Eye (tissue), 1 donor: ENCODE measurements at places on chromosomes 5 and 9.
A peak's percentile ranks its signal among the peaks of the same experiment; 100 is the strongest.

GRCh38 chr5:32044939-32045338 is 129.2 kb downstream of the GOLPH3 start:
- DNase-seq = peak; percentile 71

DNA sequence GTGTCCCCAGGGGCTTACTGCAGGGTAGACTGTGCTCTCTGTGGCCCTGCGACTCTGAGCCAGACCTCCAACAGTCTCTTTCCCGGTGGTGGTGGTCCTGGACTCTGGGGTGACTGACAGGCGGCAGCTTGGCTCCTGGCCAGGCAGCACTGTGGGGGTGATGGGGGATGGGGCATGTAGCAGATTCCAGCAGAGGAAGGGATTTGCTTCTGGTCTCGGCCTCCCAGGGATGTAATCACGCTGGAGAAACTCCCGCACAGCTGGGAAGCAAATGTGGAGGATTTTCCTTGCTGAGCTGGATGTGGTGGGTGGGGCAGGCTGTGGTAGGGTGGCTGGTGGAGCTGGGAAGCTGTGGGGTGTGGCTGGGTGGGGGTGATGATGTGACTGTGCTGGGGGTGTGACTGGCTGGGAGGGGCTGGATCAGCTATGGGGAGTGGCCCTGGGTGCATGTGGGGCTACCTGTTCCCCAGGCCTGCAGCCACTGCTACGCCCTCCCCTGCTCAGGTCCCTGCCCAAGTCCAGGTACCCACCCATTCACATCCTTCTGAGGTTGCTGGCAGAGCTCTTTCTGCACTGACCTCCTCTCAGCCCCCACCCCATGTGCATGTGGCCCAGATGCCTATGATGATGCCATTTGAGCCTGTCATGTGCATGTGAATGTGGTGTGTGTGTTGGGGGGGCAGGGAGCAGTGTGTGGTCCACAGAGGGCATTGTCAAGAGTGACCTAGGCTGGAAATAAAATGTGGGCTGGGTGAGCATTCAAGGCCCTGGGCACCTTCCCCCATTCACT is 3.8 kb downstream of the NDST1 start:
- peak; percentile 88 for DNase-seq

DNA sequence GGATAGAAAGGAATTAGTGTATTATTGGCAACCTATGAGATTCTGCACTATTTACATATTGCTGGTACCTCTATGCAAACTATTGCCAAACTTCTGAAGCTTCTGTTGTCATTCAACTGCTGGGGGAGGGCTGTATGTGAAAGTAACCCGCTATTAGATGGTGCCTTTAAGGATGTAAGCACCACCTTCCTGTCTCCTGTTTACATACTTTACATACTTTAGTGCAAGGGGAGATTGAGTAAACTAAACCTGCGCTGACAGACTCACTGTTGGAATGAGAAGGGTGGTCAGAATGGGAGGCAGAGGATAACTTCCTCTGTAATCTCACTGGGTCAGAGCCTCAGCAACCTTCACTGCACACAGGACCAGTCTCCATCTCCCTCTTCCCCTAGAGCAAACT is 123.8 kb downstream of the NR3C1 start:
- no peak for DNase-seq

DNA sequence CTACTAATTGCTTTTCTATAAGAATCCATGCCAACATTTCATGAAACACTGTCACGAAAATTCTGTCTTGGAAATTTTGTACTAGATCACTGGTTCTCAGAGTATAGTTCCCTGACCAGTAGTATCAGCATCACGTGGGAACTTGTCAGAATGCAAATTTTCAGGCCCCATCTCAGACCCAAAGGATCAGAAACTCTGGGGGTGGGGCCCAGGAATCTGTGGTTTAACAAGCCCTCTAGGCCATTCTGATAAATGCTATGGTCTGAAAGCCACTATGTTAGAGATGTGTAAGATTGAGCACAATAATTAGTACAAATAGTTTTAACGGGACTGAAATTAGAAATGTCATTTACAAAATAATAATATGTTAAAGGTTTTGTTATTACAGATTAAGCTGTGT is 615.7 kb upstream of the ARRDC3 start:
- DNase-seq = no peak

- peak; percentile 81 for DNase-seq
These were observed 2.4 kb downstream of the RASEF start for GRCh38 chr9:83060556-83060955.

GRCh38 chr5:50717651-50718050 is 51.2 kb downstream of the PARP8 start:
- DNase-seq = no peak

- DNase-seq = peak; percentile 65
These were observed 27.5 kb downstream of the ADGRD2 start for GRCh38 chr9:124477648-124478285.

DNA sequence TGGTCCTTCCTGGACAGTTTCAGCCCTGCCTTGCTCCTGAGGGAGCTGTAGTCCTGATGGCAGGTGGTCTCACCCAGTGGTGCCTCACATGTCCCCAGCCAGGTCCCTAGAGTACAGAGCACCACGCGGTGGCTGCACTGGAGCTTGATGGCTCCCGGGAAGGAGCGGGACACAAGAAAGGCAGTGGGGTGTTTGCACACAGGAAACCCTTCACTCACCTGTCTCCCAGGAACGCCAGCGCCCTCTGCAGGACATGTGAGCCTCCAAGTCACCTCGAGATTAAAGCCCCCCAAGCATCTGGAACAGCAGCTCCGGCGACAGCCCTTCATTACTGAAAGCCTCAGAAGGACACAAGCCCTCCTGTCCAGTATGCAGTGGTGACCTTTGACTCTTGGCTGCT is 19.9 kb upstream of the TMEM250 start:
- DNase-seq = no peak

DNA sequence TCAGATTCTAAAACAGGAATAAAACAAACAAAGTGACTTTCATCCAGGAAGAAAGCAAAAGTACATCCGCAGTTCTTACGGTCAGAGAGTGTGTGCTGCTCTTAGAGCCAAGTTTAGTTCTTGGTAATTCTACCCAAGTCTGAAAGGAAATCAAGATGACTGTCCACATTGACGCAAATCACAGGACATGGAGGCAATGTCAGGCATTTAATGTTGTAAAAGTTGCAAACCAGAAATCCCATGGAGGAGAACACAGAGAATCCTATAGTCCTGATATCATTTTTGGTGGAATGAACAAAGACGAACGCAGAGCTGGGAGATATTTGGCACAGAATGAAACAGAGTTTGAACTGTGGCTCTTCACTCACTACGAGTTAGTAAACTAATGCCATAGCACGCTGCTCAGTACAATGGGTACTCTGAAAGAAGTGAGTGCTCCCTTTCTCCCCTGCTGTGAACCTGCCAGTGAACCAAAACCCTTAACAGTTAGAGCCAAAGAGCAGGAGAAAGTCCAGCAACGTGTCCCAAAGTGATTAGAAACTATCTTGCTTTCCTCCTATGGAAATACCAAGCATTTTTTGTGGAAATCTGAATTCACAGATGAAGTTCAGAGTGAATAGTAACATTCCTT is 74.3 kb downstream of the MUSK start:
- DNase-seq = peak; percentile 49

GRCh38 chr9:136508729-136509500 is 26.1 kb upstream of the SEC16A start:
- DNase-seq = no peak

DNA sequence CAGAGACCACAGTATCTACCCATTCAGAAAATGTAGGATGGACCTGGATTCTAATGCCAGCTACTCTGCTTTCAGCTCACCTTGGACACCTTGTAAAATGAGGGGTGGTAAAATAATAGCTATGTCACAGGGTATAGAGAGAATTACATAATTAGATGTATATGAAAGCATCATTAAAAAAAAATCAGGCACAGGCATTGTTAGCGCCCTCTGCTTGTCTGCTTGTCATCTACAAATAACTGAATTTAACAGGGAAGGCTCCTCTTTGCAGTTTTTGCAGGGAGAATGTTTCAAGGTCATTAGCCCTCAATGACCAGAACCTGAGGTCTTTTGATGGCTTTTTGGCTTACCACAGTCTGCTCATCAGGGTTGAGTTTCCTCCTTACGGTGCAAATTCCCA is 58.0 kb downstream of the GPR21 start:
- no peak for DNase-seq

DNA sequence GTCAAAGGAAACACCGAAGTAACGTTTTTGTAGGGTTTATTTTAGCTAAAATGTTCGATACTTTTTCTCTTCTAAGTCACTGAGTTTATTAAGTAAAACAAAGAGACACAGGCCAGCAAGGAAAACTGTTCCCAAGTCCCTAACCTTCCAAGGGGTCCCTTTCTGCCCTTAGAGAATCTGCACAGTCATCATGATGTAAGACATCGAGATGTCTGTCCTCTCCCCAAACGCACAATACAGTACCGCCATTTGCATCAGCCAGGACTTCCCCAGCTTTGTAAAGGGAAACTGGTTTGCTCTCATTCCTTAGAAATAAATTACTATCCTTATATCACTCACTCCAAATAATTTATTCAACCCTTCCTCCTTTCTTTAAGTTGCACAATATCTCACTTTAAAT is 89.3 kb downstream of the MARCHF11 start:
- DNase-seq = no peak

GRCh38 chr9:71620746-71621145 is 147.6 kb downstream of the CEMIP2 start:
- DNase-seq = no peak

DNA sequence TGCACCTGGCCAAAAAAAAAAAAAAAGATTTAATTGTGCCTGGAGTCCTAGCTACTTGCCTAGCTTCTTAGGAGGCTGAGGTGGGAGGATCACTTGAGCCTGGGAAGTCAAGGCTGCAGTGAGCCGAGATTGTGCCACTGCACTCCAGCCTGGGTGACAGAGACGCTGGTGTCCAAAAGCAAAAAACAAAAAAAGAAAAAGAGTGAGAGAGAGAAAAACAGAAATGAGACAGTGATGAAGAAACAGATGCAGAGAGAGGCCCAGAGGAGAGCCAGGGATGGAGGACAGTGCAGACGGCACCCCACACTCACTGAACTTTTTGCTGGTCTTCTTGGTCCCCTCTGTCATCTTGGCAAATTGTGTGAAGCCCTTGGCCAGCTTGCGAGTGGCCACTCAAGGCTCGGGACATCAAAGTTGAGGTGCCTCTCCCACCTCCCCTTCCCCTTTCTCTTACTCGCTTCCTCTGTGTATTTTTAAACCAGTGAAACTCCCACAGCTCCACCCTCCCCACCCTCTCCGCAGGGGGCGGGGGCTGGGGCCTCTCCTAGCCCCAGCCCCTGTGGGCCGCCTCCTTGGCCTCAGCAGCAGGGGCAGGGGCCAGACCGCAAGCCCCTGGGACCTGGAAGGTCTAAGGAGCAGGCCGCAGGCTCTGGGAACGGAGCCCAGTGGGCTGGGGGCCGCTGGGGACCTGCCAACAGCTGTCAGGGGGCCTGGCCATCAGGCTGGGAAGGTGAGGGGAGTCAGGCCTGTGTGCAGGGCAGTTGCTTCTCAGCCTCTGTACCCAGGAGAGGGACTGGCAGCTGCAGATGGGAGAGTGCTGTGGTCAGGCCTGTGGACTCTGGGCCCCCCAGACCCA is at the start of gene SH2D3C:
TSS of gene SH2D3C (minus strand) at position 387 of the 856 bp plus-strand sequence. CDS start at position 348, 39 bp downstream.
- DNase-seq = no peak

DNA sequence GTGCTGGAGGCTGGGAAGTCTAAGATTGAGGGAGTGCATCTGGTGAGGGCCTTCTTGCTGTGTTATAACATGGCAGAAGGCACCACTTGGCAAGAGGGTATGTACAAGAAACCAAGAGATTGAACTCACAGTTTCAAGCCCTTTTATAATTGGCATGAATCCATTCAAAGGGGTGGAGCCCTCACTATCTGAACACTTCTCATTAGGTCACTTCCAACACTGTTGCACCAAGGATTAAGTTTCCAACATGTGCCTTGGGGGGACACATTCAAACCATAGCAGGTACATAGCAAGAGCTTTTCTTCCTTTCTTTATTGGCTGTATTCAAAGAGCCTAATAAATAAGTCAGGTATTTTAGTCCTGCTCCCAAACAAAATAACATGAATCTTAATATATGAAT is 62.7 kb downstream of the PRELID2 start:
- no peak for DNase-seq

GRCh38 chr5:55591686-55592085 is 56.9 kb upstream of the PLPP1 start:
- DNase-seq = no peak

DNA sequence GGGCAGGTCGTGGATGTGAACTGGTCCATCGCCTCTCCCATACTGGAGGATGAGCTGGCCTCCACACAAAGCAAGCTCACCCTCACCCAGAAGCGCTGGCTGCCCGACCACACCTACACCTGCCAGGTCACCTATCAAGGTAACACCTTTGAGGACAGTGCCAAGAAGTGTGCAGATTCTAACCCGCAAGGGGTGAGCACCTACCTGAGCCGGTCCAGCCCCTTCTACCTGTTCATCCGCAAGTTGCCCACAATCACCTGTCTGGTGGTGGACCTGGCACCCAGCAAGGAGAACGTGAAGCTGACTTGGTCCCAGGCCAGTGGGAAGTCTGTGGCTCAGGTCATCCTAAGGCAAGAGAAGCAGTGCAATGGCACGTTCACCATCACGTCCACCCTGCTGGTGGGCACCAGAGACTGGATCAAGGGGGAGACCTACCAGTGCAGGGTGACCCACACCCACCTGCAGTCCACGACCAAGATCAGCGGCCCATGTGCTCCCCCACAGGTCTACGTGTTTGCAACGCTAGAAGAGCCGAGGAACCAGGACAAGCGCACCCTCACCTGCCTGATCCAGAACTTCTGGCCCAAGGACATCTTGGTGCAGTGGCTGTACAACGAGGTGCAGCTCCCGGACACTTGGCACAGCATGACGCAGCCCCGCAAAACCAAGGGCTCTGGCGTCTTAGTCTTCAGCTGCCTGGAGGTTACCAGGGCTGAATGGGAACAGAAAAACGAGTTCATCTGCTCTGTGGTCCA is 71.3 kb downstream of the INSL6 start:
- DNase-seq = no peak

DNA sequence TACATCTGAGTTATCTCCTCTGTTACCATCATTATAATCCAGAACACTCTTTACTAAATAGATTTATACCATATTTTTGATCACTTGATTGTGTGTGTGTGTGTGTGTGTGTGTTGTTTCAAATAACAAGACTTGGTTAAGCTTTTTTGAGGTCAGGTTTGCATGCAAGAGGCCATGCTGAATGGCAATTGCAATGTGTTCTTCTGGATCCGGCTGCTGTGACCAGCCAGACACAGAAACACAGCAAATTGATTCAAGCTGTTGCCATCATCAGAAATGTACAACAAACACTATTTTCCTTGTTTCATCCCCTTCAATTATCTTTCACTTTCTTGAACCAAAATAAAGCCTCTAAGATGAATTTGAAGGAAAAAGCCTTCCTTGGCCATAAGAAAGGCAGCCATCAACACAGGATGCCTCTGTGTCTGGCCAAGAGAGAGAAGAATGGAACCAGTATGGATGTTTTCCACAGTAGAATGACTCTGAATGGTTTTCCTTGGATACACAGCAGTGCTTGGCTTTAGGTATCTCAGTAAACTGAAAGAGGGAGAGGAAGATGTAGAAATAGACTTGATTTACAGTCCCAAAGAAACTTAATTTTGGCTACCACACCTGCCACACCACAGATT is 53.9 kb downstream of the DPYSL3 start:
- no peak for DNase-seq

GRCh38 chr5:154706416-154706815 is 48.8 kb upstream of the LARP1 start:
- no peak for DNase-seq
